ENCODE measurements at places on chromosomes 5 and 9.

DNA sequence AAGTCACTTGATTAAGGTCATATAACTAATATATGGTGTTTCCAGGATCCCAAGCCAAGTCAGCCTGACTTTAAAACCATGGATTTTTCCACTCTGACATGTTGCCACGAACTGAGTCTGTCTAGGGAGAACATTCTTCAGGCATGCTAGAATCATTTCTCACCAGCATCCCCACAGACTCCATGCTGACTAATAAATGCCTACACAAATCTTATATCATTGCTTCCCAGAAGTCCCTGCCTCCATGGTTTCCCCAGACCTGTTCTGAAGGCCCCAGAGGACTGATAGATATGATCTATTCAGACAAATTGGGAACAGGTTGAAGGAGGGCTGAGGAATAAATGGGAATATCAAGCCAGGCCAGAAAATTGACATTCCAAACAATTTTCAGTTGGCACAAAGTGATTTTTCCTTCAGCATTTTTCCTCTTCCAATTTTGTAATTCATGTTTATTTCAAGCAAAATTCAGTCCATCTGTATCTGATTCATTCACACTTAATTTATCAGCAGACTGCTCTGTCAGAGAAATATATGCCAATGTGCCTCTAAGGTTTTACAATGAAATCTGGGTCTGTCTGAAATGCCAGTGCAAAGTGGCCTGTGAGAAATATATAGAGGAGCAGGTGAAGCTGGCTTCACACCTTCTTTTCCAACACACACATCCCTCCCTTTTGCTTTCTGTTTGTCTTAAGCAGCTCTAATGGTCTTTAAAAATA is 413.6 kb upstream of the TNC start:
- no peak for DNase-seq

DNA sequence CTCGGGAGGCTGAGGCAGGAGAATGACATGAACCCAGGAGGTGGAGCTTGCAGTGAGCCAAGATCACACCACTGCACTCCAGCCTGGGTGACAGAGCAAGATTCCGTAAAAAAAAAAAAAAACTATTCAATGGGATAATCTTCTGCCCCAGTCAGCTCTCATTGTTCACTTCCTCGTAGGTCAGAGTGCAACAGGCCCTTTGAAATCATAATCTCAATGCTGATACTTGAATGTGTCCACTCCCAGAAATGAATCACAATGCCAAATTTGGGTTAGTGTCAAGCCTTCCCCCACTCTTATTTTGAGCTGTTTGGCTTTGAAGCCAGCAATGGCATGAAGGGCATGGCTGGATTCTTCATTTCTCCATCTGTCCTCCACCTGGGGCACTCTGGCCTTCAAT is 610.3 kb upstream of the KLF4 start:
- no peak for DNase-seq

DNA sequence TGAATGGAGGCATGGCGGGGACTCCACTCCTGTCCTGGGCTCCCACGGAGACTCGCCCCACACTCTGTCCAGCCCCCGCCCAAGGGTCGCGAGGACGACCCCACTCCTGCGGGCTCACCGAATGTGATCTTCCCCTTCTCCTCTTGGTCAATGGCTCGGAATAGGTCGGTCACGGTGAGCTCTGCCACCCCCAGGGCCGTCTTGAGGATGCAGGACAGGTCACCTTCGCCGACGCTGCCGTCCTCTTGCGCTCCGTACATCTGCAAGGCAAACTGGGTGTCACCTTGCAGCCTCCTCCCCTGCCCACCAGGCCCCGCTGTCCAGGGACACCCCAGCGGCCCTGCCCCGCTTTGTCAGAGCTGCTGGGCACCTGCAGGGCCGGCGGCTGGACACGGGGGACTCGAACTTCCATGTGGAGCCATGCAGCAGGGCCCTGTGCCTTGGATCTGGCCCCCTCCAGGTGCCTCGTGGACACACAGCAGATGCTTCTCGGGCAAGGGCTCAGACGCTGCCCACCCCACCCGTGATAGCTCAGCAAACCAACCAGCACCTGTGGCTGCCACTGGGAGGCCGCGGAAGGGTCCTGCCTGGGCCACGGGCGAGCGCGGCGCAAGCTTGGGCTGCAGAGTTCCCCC is 21.5 kb upstream of the SLC6A3 start:
- no peak for DNase-seq

- no peak for DNase-seq
Observed at GRCh38 chr5:7329141-7329540, 66.8 kb upstream of the ADCY2 start.

- no peak for DNase-seq
Observed at GRCh38 chr5:109394806-109395205, 15.0 kb downstream of the PJA2 start.

- DNase-seq, result no peak
Observed at GRCh38 chr9:86486891-86487837, 133.0 kb upstream of the TUT7 start.

DNA sequence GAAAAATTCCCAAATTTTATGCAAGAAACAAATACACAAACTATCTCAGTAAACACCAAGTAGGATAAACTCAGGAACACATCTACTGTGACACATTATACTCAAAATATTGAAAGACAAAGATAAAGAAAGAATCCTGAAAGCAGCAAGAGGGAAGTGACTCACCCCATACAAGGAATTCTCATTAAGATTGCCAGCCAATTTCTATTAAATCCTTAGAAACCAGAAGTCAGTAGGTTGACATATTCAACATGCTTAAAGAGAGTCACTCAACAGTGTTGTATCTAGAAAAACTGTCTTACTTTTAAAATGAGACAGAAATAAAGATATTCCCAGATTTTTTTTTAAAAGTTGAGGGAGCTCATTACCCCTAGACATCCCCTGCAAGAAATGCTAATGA is 15.5 kb downstream of the SPATA31E1 start:
- no peak for DNase-seq

GRCh38 chr5:6039111-6039510 is 339.2 kb downstream of the MED10 start:
- no peak for DNase-seq

DNA sequence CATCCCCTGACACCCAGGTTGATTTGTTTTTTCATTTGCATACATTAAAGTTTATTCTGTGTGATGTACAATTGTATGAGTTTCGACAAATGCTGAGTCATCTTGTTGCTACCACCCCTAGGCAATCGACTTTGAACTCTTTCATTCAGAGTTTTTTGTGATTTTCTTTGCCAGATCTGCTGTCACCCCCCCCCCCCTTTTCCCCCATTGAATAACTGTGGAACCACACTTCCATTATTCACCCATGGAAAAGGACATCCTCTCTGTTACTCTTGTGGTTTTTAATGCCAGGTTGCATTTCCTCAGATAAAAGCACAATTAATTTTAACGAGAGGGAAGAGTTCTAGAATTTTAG is 13.7 kb upstream of the FAM120AOS start:
- no peak for DNase-seq

DNA sequence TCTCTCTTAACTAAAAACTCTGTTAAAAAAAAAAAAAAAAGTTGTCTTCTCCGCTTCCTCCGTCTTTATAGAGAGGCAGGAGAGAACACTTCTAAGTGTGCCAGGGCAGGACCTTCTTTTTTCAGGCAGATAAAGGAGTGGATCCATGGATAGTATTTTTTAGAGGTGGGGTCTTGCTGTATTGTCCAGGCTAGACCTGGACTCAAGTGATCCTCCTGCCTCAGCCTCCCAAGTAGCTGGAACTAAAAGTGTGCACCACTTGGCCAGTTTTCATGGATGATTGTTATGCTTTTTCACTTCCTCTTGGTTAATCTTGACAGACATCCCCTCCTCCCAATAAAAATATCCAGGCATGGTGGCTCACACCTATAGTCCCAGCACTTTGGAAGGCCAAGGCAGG is 20.0 kb upstream of the GNE start:
- no peak for DNase-seq

- no peak for DNase-seq
Observed at GRCh38 chr9:13575558-13575957, 296.1 kb upstream of the MPDZ start.

GRCh38 chr9:25003686-25004085 is 458.0 kb upstream of the IZUMO3 start:
- DNase-seq, result no peak

- DNase-seq, result no peak
Observed at GRCh38 chr9:127518091-127518856, 67.0 kb downstream of the LRSAM1 start.

GRCh38 chr5:176994460-176995121 is 12.0 kb downstream of the UIMC1 start:
- peak; percentile 24 for DNase-seq

GRCh38 chr5:56470007-56470406 is 236.9 kb upstream of the ANKRD55 start:
- no peak for DNase-seq

DNA sequence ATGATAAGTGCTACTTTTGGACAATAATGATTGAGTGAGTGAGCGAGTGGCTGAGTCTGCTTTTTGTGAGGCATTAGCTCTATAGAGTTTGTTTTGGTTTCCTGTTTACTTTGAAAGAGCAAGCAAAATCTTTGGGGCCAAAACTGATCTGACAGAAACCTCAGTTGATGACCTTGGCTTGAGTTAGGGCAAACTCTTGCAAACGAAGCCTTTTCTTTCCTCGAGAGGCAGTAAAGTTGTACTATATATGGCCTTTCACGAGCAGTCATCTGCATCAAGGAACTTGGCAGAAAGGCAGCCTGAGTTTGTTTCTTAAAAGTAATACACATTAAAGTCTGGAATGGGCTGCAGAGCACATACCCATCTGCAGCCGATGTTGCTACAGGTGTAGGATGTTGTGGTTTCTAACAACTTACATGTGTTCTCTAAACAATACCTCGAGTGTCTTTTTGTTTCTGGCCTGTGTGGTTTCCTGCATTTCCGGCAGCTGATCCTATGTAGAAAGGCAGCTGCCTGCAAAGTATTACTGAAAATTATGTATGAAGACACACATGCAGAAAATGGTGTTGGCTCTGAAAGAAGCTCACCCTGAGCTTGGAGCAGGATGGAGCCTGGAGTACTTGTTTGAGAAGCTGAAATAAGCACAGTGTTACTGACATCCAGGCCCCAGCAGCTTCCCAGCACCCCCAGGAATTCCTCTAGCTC is 60.8 kb downstream of the FOXD1 start:
- DNase-seq, result no peak

DNA sequence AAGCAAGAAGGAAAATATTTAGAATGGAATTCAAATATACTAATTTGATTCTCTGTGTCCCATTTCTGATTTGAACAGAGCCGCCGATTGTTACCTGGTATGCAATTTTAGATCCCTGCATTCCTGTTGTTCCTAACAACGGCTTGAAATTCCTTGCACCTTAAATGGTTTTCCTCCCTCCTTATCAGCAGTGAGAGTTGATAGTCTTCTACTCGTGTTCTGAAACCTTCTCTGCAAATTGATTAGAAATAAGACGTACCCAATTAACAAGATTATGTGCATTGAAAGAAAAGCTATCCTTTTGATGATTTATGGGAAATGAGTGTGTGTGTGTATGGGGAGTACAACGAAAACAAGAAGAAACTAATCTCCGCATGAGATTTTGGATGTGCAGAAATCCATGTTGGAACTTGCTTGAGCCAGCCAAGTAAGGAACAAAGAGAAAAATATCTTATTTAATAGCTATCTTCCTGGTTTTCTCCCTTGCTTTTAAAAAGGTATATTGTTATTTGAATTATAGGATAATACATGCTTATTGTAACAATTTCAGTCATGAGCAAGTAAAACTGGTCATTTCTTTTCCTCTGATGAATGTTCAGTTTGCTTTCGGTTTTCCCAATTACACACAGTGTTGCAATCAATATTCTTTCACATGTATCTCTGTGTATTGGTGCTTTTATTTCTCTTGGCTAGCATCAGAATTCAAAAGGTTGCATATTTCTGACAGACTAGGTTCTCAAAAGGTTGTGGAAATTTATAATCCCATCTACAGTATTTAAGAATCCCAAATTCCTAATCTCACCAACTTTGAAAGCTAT is 211.1 kb upstream of the ACTBL2 start:
- DNase-seq, result no peak

DNA sequence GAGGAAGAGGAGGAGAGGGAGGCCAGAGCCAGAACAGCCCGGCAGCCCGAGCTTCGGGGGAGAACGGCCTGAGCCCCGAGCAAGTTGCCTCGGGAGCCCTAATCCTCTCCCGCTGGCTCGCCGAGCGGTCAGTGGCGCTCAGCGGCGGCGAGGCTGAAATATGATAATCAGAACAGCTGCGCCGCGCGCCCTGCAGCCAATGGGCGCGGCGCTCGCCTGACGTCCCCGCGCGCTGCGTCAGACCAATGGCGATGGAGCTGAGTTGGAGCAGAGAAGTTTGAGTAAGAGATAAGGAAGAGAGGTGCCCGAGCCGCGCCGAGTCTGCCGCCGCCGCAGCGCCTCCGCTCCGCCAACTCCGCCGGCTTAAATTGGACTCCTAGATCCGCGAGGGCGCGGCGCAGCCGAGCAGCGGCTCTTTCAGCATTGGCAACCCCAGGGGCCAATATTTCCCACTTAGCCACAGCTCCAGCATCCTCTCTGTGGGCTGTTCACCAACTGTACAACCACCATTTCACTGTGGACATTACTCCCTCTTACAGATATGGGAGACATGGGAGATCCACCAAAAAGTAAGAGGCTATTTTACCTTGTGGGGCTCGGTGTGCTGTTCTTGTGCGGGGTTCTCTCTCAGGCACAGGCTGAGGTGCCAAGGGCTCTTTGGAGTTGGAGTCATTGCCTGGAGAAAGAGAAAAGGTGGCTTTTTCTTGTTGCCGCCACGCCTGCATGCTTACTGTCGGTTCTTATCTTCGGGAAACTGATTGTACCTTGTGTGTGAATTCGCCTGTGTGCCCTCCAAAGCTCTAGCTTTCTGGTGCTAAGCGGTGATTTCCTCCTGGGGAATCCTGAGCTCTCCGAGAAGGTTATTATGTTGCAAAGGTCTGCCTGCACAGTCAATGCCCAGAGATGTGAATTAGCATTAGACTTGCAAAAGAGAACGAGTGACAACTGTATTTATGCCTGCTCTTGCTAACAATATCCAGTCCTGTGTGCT is at the start of gene ISL1:
ISL1 (plus strand) TSS at position 318 of the 991 bp plus-strand sequence; CDS start at position 542, 224 bp downstream.
- no peak for DNase-seq

DNA sequence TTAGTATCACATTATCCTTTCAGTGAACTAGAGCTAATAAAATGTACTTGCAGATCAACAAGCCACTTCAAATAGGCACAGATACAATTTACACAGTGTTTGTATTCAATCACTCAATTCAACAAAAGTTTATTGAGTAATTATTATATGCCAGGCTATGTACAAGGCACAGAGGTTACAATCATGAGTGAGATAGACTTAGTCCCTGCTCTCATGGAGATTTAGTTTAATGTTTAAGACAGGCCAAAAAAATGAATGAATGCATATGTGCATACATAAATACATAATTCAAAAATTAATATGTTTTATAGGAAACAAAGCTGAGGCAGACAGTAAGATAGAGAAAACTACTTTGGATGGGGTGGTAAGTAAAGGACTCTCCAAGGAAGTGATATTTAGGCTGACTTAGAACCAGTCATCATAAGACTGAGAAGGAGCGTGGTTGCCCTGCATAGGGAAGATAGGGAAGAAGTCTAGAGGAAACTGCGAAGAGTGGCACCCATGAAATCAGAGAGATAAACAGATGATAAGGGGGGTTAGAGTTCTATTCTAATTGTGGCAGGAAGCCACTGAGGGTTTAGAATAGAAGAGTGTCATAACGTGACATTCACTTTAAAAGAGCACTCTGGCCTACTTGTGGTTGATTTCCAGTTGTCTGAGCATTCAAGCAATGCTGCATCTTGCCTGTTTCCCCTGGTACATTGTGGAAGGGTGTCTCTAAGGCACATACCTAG is 49.7 kb upstream of the GRAMD2B start:
- no peak for DNase-seq
